ENCODE measurements at places on chromosomes 4 and X.

- no peak for DNase-seq
Measured at GRCh38 chrX:150478496-150479492, 89.6 kb upstream of the MTM1 start.

DNA sequence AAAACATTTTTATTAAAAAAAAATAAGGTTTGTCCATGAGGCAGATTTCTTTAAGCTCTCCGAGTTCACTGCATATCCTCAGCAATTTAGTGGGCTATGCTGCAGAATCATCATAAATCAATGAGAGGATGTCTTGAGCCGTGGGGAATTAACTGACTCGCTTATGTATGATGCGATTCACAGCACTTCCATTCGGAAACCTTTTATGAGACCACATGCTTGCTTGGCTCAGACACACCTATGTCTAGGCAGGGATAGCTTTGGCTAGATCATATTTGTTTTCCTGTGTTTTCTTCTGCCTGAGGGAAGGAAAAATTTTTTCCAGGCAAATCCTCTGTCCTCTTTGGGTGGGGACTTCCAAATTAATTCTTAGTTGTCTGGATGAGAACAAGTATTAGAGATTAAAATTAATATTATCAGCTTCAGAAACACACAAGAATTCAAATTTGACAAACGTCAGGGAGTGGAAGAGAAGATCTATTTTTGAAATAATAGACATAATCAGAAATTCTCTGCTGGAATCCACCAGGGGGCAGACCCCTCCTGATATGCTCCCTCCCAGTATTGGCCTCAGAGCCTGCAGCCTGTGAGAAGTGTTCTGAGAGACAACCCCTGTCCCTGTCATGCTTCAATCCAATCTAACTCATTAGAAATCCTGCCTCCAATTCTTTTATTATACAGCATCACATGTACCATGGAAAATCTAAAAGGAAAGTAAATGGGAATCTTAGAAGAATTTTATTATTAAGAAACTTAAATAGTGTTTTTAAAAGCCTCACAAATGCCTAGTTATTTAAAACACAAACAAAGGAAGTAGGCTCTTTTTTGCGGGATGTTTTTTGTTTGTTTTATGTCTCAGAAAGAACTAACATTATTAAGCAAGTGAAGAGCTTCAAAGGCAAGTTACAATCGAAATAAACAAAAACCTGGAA lies 345.1 kb upstream of the TACR3 start:
- DNase-seq = peak; percentile 52

DNA sequence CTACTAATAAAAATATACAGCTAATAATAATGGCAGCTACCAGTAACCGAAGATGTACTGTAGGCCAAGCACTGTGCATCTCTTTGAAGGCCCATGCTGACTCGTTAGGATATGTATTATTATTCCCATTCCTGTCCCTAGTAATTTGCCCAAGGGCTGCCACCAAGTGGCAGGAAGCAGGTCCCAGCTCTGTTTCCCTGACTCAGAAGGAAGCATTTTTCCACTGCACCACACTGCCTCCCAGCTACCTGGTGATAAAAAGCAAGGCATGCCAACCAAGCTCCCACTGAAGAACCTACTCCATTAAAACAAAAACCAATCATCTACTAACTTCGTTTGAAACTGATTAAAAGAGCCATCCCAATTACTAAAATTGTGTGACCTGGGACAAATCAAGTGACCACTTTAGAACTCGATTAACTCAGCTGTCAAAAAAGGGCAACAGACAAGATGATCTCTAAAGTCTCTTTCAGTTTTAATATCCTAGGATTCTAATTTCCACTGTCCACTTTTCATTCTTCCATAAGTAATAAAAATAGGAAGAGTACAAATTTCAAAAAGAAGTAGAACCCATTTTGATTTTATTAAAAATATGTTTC lies 24.3 kb upstream of the PGM2 start:
- DNase-seq = peak; percentile 95

DNA sequence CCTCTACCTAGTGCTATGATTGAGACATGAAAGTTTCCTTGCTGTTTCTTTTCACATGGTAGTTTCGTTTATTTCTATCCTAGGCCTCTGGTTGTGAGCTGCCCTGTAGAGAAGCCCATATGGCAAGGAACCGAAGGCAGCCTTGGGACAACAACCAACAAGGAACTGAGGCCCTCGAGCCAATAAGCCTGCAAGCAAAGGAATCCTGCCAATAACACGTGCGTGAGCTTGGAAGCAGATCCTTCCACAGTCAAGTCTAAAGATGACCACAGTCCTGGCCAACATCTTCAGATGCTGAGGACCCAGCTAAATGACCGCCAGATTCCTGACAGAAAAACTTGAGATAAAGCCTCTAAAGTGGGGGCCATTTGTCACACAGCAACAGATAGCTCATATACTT lies 100.4 kb upstream of the FAM9B start:
- no peak for DNase-seq

Measured in NCI-H2081 (cell line).